ENCODE measurements at places on chromosomes 2 and 18.

DNA sequence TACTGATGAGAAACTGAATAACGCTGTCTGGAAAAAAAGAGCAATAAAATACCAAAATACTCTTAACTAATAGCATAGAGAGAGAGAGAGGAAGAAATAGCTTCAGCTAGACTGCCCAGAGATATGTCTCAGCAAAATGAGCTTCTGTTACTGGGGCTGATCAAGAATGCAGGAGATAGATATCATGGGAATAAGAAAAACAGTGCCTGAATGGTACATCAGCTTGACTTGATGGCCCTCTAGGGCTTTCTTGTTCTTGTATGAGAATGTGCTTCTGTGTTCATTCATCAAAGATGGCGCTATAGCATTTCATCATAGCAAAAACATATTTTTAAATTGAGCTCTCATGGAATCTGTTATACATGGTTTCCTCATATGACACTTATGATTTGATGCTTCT, 151.2 kb downstream of the CALCRL start:
- no peak for DNase-seq

- DNase-seq, result no peak
These were observed 1052.3 kb upstream of the ZEB2 start for GRCh38 chr2:145572238-145572637.

DNA sequence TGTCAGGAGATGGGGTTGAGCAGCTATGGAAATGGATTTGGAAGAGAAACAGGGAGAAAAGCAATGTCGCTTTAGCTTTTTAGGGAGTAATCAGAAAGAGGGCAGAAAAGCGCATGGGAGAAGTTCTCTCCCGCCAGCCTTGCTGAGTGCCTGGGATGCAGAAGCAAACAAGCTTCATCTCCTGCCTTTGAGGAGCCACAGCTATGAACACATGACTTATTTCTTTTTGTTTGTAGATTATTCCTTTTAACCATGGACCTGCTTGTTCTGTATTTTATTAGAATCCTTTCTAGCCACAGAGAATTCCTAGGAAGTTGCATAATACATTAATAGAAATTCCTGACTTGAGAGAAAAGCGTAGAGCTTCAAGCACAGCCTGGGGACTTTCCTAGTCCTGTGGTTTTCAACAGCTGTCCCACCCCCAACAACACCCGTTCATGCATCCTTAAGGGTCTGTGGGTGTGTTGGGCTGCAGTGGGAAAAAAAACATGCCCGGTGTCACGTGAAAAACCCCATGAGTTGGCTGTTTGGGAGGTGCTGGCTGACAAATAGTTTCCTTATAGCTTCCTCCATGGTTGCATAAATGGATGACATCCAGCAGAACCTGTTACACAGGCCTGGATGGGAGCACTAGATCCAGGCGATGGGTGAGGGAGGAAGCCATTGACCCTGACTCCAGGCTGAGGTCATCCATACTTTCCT, 14.9 kb downstream of the SLC9A4 start:
- DNase-seq, result peak; percentile 15

GRCh38 chr2:18566145-18566769, 5.8 kb upstream of the RDH14 start:
- no peak for DNase-seq

DNA sequence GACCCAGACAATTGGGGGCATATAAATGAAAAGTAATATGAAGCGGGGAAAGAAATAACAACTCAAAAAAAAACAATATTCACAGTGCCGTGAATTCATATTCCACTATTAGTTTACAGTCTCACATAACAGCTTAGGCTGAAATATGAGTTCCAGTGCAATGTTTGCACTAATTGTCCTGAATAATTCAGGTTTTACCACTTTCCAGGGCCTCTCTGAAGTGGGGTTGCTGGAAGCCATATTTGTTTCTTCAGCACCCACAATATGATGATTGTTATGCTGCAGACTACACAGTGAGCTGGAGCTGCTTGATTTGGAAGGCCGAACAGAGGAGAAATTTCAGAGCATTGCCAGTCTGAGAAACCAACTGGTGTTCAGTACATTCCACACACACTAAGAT, 894.5 kb upstream of the ACVR2A start:
- DNase-seq, result no peak

GRCh38 chr2:54207666-54208195, 48.3 kb downstream of the TSPYL6 start:
- DNase-seq, result no peak

DNA sequence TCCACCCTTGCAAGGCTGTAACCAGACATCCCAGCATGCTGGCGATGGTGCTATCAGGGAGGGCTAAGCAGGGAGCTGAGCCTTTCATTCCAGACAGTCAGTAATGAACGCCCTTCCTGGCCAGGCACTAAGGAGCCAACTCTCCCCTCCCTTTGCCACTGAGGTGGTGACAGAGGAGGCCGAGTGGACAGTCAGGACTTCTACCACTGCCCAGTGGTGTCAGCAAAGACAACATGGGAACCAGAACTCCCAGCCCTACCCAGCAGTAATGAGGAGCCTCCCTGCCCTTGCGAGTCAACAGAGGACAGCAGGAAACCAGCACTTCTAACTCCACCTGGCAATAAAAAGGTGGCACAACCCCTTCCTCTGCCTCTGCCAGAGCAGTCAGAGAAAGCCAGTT, 68.6 kb downstream of the ZAP70 start:
- no peak for DNase-seq

DNA sequence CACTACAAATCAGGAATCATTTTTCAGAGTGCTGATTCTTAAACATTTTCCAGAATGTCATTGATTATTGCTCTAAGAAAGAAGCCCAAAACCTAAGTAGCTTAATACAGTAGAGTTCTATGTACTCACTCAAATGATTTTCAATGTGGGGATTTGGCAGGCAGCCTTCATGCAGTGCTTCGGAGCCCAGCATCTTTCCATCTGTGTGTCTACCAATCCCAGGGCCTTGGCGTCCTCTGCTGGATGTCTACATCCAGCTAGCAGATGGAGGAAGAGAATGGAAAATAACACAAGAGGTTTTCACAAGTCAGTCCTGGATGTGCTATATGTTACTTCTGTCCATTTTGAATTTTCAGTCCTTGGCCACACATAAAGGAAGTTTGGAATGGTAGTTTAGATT, 151.8 kb downstream of the RDH14 start:
- no peak for DNase-seq

DNA sequence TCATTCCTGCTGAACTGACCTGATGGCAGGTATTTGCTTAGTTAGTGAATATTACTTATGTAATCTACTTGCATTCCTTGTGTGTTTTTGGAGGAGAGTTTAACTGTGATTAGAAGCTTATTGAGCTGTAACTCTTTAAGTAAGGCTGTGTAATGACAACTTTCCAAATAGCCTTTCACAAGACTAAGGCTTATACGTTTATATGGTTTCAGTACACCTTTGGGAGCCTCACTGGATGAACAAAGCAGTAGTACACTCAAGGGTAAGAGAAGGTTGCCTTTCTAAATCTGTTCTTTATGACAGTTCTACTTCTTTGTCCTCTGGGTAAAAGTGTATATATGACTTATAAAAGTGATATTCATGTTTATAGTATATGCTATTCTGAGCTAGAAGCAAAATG, 4.3 kb downstream of the ITPRID2 start:
- DNase-seq, result no peak

DNA sequence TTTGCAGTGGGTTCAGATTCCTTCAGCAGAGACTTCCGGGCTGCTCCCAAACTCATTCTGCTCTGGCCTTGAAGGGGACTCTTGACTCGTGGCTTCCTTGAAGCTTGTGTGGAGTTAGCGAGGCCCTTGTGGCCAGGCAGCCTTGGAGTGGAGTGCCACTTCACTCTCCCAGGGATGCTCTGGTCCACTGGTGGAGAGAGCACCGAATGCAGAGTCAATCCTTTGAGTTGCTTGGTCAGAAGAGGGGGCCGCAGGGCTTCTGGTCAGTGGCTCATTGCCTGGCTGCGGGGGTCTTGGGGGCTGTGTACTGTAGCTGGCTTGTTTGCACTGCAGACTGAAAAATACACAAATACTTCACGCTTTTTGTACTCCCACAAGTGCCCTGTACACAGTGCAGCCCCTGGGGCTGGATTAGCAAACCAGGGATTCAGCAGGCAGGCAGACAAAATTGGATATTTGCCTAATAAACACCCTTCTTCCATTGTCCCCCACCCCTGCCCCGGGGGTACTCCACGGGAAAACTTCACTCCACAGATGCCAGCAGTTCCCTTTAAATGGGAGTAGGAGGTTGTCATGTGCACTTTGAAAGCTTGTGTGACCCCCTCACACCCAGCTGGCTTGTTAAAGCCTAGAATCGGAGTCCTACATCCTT, 3.2 kb downstream of the GLI2 start:
- no peak for DNase-seq

DNA sequence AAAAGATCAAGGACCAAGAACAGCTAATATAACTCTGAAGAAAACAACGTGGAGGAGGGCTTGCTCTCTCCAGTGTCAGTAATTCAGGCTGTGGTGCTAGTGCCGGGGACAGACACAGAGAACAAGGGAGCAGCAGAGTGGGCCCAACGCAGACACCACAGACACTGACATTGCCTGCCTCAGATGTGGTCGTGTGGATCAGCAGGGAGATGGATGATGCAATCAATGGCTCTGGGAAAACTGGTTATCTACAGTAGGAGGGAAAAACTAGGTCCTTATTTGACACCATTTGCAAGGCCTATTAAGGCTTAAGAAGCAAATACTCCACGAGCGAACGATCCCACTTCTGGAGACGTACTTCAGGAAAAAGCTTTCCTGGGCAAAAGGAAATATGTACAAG, 36.1 kb downstream of the HDLBP start:
- DNase-seq, result peak; percentile 28

- no peak for DNase-seq
These were observed 219.8 kb downstream of the DPP10 start for GRCh38 chr2:114661971-114662939.

- peak; percentile 80 for DNase-seq
These were observed 2.4 kb upstream of the EVX2 start for GRCh38 chr2:176085861-176086771.

DNA sequence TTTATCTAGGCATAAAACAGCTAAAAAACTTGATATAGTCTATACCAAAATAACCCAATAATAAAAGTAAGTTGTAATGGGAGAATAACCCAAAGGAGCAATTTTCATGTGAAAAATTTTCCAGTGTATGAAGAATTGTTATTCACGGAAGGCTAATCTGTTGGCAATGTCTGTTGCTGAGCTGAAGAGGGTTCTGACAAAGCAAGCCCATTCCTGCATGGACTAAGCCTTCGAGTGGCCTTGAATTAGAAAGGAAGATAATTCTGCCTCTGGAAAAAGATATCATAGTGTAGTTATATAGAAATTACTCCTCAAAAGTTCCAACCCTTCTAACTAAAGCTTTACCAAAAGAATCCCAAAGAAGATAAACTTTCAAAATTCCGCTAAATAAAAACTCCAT, 101.5 kb downstream of the MAP2 start:
- DNase-seq, result no peak

DNA sequence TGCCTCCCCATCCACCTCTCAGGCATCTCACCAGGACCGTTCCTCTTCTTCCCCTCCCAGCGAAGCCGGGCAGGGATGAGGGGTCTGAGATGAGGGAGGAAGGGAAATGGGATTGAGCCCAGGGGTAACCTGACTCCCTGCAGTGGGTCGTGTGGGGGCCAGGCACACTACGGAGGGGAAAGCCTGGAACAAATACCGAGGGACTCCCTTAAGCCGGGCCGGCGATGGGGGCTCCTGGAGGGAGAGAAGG, 250 bp upstream of the SPEG start:
- DNase-seq, result no peak

DNA sequence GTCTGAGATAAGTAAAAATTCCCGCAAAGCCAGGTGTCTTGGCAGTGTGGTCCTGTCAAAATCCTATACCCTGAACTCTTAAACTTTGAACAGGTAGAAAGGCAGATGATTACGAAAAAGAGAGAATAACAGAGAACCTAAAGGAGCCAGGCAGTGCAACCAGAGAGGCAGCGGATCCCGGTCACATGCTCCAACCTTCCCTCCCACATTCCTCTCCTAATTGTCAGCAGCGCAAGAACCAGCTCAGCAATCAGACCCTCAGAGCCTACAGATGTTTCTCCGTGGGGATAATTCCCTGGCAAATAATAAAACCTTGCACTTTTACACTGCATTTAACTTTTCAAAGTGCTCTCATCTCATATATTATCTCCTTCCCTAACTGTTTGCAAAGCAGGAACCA, 124.8 kb downstream of the EPHA4 start:
- DNase-seq, result no peak
